ENCODE measurements at places on chromosomes 3 and 15. TPM values are rescaled to one million over a fixed set of nuclear protein-coding genes. Genes with fewer than 3 reads are reported as not detected.
A peak's percentile ranks its signal among the peaks of the same experiment; 100 is the strongest.

DNA sequence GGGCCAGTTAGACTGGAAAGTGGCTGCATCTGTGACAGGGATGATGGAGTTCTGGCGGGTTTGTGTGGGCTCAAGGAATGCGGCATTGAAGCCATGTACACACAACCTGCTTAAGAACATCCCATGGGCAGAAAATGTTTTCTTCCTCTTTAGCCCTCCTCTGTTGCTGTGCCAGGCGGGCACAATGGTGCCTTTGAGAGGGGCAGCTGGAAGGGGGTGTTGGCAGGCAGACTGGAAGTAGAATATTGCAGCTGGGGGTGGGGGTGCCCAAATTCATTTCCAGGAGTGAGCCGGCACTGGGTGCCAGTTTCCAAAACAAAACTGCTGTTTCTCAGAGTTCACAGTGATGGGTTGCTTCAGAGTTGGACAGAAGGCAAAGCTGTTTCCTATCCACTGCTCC is 91.8 kb upstream of the ETV5 start:
- DNase-seq = no peak
- no peaks in the 10 kb centered on the region for H3K36me3 ChIP-seq
- peaks cover 4% of the 10 kb centered on the region for H3K27me3 ChIP-seq
- no peaks in the 10 kb centered on the region for H3K4me1 ChIP-seq

- DNase-seq = no peak
- no peaks in the 10 kb centered on the region for H3K27me3 ChIP-seq
- H3K36me3 ChIP-seq = peaks cover 31% of the 10 kb centered on the region
Observed at GRCh38 chr15:43845421-43845820, 18.6 kb downstream of the WDR76 start.

DNA sequence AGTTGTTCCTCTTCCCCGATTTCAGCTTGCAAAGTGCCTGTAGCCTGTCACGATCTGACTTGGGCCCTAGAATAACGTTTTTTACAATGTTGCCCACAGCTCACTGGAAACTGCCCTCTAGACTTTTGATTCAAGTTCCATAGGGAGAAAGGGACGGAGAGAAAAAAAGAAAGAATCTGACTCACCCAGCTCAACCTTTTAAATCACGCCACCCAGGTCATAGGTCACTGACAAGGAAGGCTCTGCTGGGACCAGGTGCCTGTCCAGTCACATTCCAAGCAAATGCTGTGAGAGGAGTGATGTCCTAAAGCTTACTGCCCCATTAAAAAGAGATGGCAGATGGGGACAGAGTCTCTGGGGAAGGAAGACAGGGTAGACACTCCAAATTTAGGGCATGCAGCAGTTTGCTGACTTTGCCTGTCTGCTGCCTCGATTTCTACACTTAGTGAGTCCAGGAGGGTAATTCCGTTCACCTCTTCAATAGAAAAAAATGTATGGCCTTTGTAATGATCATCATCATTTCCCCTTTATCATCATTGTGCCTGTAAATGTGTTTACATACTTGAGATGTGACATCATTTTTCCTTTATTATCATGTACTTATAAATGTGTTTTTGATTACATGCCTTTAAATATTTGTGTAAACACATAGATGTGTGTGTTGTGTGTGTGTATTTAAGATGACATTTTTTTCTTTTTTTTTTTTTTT is 8.4 kb upstream of the MYO1E start:
- no peaks in the 10 kb centered on the region for H3K27me3 ChIP-seq
- no peaks in the 10 kb centered on the region for H3K4me1 ChIP-seq
- H3K36me3 ChIP-seq = no peaks in the 10 kb centered on the region
- no peak for DNase-seq
- no peak overlapping the region for H3K27ac ChIP-seq
- no peak overlapping the region for H3K4me3 ChIP-seq

STAG1 gene
- 41.3 TPM for total RNA-seq

GRCh38 chr3:190597291-190597690 is 83.4 kb downstream of the IL1RAP start:
- no peak overlapping the region for H3K27ac ChIP-seq
- no peaks in the 10 kb centered on the region for H3K27me3 ChIP-seq
- H3K4me3 ChIP-seq = no peak overlapping the region
- no peak for DNase-seq
- no peaks in the 10 kb centered on the region for H3K4me1 ChIP-seq
- no peaks in the 10 kb centered on the region for H3K36me3 ChIP-seq

DNA sequence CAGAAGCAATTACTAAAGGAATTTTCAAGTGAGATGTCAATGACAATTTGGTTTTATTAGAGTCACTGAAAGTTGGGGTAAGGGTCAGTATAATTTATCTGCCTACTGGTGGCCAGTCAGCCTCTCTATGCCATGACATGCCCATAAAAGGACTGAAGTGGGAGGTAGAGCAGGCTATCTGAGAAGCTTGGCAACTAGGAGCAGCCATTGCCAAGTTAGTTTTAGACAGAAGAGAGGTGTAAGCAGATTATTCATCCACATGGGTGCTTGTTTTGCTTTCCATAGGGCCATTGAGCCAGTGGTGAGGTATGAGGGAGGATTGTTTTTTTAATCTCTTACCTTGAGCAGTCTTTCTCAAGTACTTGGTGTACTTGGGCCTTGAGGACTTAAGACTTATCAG is 8.1 kb upstream of the RBP1 start:
- no peaks in the 10 kb centered on the region for H3K4me1 ChIP-seq
- DNase-seq = no peak
- no peaks in the 10 kb centered on the region for H3K27me3 ChIP-seq
- H3K4me3 ChIP-seq = no peak overlapping the region
- H3K27ac ChIP-seq = no peak overlapping the region
- H3K36me3 ChIP-seq = no peaks in the 10 kb centered on the region

CD80 gene
- 8.6 TPM for total RNA-seq

SLC7A14 gene
- 0.06 TPM for total RNA-seq

ZNF501 gene
- 4.8 TPM for total RNA-seq

GRCh38 chr3:82145742-82146141 is 384.3 kb upstream of the GBE1 start:
- no peak for DNase-seq
- H3K27me3 ChIP-seq = no peaks in the 10 kb centered on the region
- H3K4me1 ChIP-seq = no peaks in the 10 kb centered on the region

DNA sequence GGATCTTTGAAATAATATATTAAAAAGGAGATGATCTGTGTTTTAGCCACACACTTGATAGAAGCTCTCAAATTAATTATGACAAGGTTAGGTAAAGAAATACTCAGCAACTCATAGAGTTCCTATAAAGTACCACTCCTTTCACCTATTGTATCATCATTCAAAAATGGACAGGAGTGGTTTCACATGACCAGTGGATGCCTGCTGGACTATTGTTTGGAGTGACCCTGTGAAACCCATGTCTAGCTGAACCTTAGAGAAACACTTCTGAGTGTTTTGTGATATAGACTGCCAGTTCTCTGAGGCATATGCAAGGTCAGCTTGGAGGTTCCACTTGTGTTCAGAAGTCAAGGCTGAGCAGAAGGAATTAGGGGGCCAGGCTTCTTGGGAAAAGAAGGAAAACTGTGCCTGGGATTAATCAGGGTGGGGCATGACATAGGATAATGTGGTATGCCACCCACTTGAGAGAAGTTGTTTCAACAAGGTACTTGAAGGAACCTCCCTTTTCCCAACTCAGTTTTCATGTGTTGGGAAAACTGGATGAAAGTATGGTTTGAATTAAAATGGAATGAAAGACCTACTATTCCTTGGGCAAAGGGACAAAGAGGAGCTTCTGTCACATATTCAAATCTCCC is 15.4 kb downstream of the PARP14 start:
- H3K4me1 ChIP-seq = peaks cover 11% of the 10 kb centered on the region
- peak overlapping the region; percentile 14 for H3K27ac ChIP-seq
- no peaks in the 10 kb centered on the region for H3K27me3 ChIP-seq
- H3K4me3 ChIP-seq = no peak overlapping the region
- no peak for DNase-seq

ZMYND10 gene
- 32.8 TPM for total RNA-seq

DNA sequence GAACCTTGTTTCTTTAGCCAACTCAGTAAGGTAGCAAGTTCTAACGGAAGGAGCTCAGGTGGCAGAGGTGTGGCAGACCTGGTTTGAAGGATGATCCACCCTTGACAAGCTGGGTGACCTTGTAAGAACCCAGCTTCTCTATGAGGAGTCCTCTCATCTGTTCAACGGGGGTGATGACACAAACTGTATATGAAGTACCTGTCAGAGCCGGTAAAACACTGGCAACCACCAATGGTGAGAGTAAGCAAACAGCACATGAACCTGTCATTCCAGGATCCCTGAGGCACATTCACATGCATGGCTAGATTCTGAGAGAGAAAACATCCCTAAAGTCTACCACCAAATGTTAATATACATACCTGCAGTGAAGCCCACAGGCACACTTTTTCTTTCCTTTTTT is 2.4 kb downstream of the SCAP start:
- no peak for DNase-seq
- H3K36me3 ChIP-seq = no peaks in the 10 kb centered on the region
- no peak overlapping the region for H3K4me3 ChIP-seq
- no peak overlapping the region for H3K27ac ChIP-seq
- no peaks in the 10 kb centered on the region for H3K27me3 ChIP-seq
- peaks cover 27% of the 10 kb centered on the region for H3K4me1 ChIP-seq
